ENCODE measurements at places on chromosomes 6 and 20.

DNA sequence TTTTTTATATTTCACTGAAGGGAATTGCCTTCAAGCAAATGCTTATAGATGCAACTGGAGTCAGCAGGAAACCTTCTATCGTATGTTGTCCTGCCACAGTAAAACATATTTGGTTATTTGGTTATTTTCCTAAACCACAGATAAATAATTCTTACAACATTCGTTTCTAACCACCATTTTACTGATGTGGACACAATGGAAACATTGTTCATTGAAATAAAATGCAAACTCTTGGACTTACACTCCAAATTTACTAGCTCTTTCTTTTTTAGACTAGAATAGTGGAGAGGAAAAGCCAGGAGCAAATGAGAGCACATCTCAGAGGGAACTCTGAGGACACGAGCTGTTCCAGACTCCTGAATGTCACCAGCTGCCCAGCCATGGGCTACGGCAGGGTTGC, 114.8 kb downstream of the RPS12 start:
- no peak for DNase-seq

GRCh38 chr6:13422681-13423221, 64.6 kb downstream of the GFOD1 start:
- DNase-seq = no peak

- no peak for DNase-seq
These were observed 237.5 kb downstream of the CD83 start for GRCh38 chr6:14354919-14355572.

GRCh38 chr6:170134031-170134470, 156.8 kb downstream of the DLL1 start:
- no peak for DNase-seq

Measured in activated T-helper 1 cell treated with anti-CD3 and anti-CD28 coated beads, Interleukin-12 subunit alpha, Interleukin-12 subunit beta, Interleukin-2, Interleukin-4 antibody, amounts not matched to agents 30 ng/mL and 10 ng/mL and 1 ng/mL, durations not matched to agents 14 hours and 24 hours and 36 hours (primary cell).